HuH-7.5 (cell line): ENCODE measurements at places on chromosomes 6 and 20.

- peak; percentile 79 for DNase-seq
Observed at GRCh38 chr6:41578217-41579087, 32.3 kb downstream of the FOXP4 start.

- DNase-seq: no peak
Observed at GRCh38 chr6:113719545-113719944, 137.6 kb upstream of the MARCKS start.

GRCh38 chr20:57440678-57441509, 49.7 kb downstream of the RBM38 start:
- no peak for DNase-seq

GRCh38 chr6:20092071-20092566, 120.2 kb downstream of the MBOAT1 start:
- DNase-seq: no peak

DNA sequence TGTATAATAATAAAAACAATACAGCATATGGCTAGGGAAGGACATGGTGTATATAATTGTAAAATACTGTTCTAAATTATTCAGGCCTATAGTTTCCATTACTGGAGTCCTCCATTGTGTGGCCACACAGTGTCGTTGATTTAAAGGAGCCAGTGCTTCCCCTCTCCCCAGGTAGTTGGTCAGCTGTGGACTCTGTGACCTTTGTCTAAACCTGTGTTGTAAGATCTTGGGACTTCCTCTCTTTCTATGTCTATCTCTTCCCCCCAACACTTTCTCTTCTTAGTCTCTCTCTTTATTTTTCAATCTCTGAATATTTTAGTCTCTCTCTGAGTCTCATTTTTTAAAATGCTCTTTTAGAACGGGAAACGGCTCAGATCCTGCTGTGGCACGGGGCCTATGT, 35.6 kb downstream of the BRPF3 start:
- DNase-seq: no peak

DNA sequence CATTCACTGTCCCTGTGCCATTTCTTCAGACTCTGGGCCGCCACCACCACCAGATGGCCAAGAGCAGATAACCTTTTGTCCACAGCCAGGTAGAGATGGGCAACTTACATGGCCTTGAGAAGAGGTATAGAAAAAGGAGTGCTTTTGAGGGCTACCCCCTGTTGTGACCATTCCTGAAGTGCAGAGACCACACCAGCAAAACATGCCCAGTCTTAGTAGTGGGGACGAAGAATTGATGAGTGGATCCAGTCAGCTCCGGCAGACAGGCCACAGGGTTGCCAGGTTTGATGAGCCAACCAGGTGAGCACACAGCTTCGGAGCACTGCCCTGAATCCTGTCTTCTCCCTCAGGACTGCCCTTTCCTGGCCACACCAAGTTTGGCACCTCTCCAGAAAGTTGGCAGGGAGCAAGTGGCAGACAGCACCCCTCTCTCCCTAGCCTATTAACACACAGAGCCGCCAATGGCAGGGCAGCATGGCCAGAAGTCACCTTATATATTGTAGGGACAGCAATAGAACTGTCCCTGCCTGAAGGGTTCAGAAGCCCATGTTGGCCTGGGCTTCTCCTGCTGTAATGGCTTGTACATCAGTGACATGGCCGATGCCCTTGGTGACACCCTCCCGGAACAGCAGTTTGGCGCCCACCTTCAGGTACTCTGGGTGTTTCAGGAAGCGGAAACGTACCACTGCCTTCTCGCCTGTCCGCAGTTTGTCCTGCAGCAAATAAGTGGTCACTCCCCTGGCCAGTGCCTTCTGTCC, 7.8 kb downstream of the GTPBP2 start:
- DNase-seq: no peak

GRCh38 chr6:20309186-20309585, 92.5 kb upstream of the E2F3 start:
- DNase-seq: no peak

DNA sequence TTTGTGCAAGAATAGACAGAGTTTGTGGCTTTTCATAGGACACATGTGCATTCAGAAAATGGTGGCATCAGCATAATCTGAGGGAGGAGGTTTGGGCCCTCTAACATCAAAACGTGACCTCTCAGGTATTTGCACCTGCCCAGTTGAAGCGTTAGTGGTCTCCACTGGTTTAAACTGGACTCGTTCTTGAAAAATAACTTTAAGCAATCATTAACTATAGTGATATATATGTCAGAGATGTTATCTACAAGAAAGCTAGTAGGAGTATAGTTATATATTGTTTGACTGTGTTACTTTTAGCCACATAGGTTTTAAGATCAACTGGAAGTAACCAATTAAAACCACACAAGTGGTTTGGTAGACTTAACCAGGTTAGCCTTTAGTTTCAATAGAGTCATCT, 607.4 kb downstream of the MAFB start:
- DNase-seq: no peak

GRCh38 chr20:2449386-2449785, 21.2 kb downstream of the SNRPB start:
- DNase-seq: no peak
